ENCODE measurements at places on chromosomes 1 and 21. TPM values are rescaled to one million over a fixed set of nuclear protein-coding genes. Genes with fewer than 3 reads are reported as not detected.

- no peak for DNase-seq
Observed at GRCh38 chr1:175363031-175363430, 170.5 kb upstream of the KIAA0040 start.

- DNase-seq, result no peak
Observed at GRCh38 chr1:15236321-15236721, 10.7 kb upstream of the FHAD1 start.

GRCh38 chr1:230345139-230345885, 80.8 kb downstream of the PGBD5 start:
- DNase-seq, result no peak

GRCh38 chr1:44086692-44087474, 31.7 kb upstream of the KLF17 start:
- DNase-seq, result no peak

The USH2A gene
- total RNA-seq, result under 0.01 TPM

All from IMR-90 (cell line).